ENCODE measurements at places on chromosomes 1 and 21.

- DNase-seq: no peak
Observed at GRCh38 chr1:191151321-191151807, 673.7 kb upstream of the BRINP3 start.

DNA sequence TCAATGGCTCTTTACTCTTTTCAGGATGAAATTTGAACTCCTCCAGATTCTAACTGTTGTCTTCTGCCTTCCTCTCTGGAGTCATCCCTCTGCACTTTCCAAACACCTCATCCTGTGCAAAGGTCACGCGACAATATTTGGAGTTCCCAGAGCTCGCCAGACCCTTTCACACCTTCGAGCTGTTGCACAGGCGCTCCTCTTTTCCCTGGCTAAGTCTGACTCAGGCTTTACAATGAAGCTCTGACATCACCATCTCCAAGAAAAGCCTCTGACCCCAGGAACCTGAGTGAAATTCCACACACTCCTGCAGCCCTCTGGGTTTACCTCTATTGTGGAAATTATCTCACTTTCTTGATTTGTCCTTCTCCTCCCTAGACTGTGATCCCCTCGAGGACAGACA is 270.3 kb downstream of the RGS7 start:
- no peak for DNase-seq

DNA sequence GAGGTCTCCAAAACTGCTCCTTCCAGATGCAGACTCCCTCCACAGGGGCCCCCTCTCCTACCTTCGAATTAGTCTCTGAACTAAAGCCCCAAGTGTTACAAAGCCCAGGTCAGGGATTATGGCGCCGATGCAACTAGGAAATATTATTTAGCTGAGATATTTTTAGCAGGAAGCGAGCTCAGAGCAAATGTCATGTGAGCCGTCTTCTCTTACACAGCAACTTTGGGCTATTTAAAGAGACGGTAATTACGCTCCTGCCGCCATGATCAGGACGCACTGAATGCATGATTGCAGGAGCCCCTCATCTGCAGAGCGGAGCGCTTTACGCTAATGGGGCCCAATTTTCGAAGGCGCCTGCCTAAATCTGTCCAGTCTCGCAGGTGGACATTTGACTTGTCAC is 55.3 kb upstream of the TARDBP start:
- DNase-seq: no peak

GRCh38 chr1:213273546-213273945 is 222.5 kb downstream of the RPS6KC1 start:
- DNase-seq: no peak

DNA sequence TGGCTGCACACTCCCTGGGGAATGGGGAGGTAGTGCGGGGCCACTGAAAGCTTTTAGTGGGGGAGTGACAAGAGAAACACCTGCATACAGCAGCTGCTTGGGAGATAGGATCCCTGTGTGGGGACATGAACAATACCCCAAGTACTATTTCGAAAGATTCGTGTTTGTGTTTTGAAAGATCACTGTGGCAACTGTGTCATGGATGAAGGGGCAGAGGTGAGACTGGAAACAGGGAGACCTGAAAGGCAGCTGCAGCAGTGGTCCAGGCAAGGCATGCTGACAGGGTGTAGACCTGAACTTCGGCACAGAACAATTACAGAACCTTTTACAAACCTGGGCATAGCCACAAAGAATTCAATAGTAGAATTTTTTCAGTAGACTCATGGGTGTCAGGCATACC is 32.9 kb downstream of the TENT5C start:
- no peak for DNase-seq

- DNase-seq: no peak
Observed at GRCh38 chr21:38938769-38939168, 133.0 kb downstream of the ETS2 start.

GRCh38 chr1:63813829-63814277 is 40.0 kb downstream of the ROR1 start:
- no peak for DNase-seq

GRCh38 chr1:232355162-232356006 is 274.5 kb downstream of the SIPA1L2 start:
- DNase-seq: no peak

GRCh38 chr21:45177039-45177438 is 102.7 kb downstream of the ADARB1 start:
- no peak for DNase-seq

DNA sequence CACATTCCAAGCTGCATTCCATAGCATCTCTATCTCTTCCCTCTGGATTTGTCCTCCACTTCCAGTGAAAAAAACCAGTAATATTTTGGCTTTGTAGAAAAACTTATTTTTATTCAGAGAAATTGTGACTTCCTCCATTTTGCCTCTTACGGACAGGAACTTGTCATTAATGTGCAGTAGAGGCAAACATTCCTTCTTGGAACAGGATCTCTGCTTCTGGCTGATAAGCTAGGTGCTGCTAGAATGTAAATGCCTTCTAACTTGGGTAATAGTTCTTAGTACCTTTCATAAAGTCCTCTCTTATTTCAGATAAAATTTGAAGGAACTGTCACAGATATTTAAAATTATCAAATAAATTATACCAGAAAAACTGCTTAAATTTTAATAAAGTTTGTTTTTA is 707.8 kb downstream of the USP25 start:
- DNase-seq: no peak

GRCh38 chr1:207470927-207471326 is 16.8 kb downstream of the CR2 start:
- DNase-seq: no peak

- no peak for DNase-seq
Observed at GRCh38 chr1:91605566-91605965, 104.9 kb downstream of the CDC7 start.

GRCh38 chr21:43345746-43346409 is 81.1 kb downstream of the SIK1 start:
- DNase-seq: no peak

- no peak for DNase-seq
Observed at GRCh38 chr1:35443768-35444518, 113.3 kb downstream of the KIAA0319L start.

- no peak for DNase-seq
Observed at GRCh38 chr1:6093071-6093470, 47.4 kb downstream of the KCNAB2 start.

DNA sequence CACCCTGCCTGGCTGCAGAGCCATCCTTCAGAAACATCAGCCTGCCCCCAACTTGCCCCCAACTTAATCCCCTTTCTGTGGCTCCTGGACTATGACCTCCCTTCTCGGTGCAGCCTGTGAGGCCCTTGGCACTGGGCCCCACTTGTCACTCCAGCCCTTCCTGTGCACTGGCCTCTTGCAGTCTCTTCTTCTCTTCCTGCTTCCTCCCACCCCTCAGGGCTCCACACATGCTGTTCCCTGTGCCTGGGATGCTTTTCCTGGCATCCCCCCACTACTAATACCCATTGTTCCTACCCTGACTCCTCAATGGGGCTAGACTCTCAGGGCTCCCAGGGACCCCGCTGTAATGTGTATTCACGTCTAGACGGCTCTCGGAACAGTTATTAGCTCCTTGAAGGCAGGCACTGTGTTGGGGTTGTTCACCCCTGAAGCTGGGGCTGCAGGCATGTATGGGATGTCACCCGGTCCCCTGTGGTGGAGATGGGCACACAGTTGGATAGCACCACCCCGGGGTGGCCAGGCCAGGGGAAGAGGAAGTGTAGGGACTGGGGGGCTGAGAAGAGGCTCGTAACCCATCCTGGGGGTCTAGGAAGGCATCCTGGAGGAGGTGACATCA is 4.5 kb downstream of the LDLRAD1 start:
- DNase-seq: no peak

- no peak for DNase-seq
Observed at GRCh38 chr1:23591460-23592208, 32.3 kb upstream of the ID3 start.

DNA sequence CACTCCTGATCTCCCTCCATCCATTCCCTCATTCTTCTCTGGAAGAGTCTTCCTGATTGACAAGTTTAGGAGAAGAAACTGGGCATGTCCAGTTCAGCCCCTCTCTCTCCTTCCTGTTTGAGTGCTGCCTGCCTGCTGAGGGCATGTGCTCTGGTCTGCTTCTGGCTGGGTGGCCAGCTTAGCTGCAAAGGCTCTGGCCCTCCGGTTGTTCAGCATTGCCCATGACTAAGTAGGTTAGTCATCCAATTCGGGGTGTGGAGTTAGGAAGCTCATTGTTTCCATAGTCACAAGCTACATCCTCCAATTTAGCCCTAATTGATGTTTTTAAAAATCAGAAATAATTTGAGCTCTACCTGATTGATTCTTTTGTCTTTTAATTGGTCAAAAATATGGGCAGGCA is 25.6 kb upstream of the PLA2G2E start:
- DNase-seq: no peak

- DNase-seq: no peak
Observed at GRCh38 chr1:175845338-175845737, 101.9 kb upstream of the TNR start.
